Mesenteric fat pad (tissue), 1 donor: ENCODE measurements at places on chromosomes 13 and 19.

GRCh38 chr19:38711726-38712153, 32.5 kb downstream of the CAPN12 start:
- DNase-seq: no peak

GRCh38 chr13:66347486-66348117, 882.5 kb downstream of the PCDH9 start:
- no peak for DNase-seq

DNA sequence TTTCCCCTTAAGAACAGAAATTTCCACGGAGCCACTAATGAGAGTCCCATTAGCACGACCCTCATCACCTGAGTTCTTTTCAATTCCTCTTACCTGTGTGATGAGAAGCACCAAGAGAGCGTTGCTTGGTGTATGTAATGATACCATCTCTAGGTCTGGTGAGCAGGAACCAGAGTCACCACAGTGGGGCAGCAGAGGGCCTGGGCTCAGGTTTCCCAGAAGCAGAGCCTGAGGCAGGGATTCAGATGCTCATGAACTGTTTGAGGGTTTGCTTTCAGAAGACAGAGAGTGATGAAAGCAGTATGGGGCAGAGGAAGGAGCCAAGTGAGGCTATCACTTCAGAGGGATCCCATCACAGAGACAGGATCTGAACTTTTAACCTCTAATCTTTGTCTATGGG, 3.1 kb upstream of the PTPRH start:
- DNase-seq: no peak

- DNase-seq: no peak
Observed at GRCh38 chr13:96109125-96109524, 19.2 kb downstream of the HS6ST3 start.

DNA sequence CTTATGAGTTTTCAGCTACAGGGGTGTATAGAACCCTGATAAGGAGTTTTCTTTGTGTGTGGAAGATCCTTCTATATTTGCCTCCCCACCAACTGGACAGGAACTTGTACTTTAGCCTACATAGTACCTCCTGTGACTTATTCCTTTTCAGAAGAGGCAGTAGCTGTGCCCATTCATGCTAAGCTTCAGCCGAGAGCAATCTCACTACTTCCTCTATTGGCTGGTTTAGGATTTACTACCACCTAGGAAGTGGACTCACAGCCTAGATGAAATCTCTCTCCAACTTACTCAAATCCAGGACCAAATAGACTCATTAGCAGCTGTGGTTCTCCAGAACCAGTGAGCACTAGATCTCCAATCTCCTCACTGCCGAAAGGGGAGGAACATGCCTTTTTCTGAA, 2.3 kb upstream of the REX1BD start:
- DNase-seq: no peak

GRCh38 chr13:110546926-110547325, 14.6 kb downstream of the RAB20 start:
- no peak for DNase-seq

GRCh38 chr19:40597329-40597838, 3.8 kb upstream of the LTBP4 start:
- DNase-seq: no peak

DNA sequence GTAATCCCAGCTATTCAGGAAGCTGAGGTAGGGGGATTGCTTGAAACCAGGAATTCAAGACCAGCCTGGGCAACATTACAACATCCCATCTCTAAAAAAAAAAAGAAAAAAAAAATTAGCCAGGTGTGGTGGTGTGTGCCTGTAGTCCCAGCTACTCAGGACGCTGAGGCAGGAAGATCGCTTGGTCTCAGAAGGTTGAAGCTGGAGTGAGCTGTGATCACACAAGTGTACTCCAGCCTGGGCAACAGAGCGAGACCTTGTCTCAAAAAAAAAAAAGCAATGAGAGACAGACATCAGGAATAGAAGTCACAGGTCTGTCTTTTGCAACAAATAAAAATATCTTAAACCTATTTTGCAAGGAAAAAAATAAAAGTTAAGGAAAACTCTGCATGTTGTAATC, 23.3 kb downstream of the TMEM38A start:
- no peak for DNase-seq

DNA sequence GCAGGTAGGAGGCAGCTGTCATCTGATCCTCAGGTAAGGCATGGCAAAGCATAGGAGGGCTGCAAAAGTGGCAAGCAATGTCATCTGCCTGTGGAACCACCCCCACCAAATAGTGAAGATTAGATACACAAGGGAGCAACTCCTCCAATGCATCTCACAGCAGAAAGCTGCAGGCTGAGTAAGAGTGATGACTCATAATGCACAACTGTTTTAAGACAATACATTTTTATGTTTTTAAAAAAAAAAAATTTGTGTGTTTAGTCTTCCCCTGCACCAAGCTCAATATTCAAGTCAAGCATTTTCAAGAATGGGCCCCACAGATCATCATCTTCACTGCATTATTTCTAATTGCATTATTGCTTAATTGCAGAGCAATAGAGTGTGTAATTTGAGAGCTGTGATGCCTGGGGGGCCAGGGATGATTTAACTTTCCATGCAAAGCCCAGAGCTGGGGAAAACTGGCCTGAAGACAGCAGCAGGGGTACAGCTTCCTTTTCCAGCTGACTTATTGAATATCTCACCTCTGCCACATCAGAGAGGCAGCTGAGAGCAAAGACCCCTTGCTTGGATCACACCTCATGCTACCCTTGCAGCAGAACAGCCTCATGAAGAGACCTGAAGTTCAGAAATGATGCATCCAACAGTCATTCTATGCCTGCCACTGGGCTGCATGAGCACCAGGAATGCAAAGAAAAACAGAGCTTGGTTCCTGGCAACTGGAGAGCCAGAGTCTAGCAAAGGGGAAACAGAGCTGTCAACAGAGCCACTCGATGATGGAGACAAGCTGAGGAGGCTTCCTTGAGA, 22.7 kb upstream of the POP4 start:
- peak; percentile 30 for DNase-seq

DNA sequence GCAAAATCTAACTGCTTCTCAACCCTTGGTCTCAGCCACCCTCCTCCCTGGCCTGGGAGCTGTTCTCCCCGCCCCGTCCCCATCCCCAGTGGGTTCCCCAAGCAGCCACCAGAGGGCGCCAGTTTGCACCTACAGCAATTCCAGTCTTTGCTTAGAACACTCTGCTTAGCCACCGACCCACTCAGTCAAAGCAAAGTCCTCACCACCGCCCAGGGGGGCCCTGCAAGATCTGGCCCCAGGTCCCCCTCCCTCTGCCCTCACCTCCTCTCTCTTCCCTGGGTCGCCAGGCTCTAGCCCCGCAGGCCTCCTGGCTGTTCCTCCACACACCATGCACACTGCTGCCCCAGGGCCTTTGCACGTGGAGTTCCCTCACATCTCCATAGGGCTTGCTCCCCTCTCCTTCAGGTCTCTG, 12.4 kb downstream of the TMEM143 start:
- DNase-seq: no peak

DNA sequence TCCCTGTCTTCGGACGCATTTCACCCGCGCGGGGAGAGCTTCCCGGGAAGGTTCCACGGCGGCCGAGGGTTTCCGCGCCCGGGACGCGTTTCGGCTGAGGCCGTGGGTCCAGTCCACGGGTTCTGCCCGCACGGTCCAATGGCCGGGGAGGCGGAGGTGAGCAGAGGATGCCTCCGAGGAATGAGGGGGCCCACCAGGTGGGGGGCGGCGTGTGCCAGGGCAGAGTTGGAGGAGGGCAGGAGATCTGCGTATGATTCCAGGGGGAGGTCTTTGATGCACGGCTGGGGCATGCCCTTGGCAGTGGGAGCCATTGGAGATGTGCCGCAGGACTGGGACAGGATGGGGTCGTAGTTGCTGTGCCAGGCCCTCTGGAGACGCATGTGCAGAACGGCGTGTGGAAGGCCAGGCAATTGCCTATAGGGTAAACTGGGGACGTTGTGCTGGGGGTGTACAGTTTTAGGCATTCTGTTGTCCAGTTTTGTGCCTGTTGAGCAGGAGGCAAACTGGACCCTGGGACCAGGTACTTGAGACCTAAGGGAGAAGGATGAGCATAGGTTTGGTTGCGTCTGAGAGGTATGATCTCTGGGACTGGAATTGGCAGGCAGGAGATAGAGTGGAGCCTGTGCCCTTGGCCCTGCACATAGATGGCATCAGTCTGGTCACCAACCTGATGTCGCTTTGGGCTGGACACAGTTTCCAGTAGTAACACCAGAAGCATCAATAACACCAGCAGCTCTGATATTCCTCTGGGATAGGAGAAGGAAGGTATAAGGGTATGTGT, 751 bp downstream of the ZNF584 start:
- DNase-seq: no peak

- DNase-seq: no peak
Observed at GRCh38 chr19:44718441-44719261, 19.7 kb downstream of the CEACAM16 start.

DNA sequence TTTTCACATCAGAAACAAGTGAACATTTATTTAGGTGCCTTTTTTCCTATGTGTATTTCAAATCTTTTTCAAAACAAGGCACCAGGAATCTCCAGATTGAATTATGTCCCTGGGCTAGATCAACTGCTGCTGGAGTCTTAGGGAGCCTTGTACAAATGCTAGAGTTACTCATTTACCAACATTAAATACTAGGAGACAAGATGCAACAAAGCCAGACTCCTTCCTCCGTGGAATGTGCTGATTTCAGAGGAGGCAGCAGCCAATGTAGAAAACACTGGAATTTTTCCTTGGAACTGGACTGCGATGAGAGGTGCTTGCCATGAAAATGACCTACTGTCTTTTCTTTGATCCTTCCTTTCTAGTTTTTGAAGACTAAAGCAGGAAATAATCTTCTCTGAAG, 1514.7 kb upstream of the MIR17HG start:
- no peak for DNase-seq

GRCh38 chr13:27117158-27117557, 54.5 kb downstream of the USP12 start:
- no peak for DNase-seq

DNA sequence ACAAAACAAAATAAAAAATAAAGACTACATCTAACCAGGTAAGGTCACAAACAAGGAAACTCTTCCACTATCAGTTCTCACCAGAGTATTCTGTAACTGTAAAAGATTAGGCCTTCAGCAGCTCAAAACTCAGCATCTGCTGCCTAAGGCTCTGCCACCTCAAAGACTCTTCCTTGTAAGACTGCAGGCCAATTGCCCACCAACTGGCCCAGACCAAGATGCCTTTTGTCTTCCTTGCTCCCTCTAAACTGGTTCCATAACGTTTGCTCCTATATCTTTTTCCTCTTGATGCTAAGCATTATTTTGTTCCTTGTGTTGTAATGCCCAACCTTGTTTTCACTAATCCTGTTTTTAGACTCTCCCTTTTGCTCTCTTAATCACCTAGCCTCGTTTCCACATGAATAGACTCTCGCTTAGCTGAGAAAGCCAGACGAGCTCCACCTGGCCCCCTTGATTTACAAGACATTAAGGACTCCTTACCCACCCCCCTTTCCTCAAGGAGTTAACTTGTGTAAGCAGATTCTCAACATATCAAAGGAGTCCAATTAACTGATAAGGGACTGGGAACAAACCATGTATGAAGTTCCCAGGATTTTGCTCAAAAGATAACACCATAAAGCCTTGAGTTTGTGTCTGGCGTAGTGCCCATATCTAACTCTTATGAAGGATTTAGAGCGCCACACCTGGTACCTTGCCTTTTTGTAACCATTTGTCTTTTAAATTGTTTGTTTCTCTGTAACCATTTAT, 1.5 kb downstream of the ZNF814 start:
- DNase-seq: no peak

GRCh38 chr19:3392480-3392879, 26.1 kb downstream of the NFIC start:
- no peak for DNase-seq

DNA sequence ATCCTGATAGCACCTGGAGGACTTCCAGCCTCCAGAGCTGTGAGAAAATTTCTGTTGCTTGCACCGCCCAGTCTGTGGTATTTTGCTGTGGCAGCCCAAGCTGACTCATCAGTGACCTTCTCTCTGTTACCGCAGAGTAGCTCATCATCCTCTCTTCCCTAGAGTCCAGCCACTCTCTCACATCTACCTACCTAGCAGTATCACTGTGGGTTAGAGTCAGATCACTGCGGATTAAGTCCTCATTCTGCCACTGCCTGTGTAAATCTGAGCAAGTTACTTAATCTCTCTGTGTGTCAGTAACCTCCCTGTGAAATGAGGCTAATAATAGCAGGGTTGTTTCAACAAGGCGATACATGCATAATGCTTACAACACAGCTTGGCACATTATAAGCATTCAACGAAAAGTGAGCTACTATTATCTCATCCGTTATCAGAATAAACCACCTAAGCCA, 40.3 kb upstream of the USPL1 start:
- DNase-seq: no peak

- no peak for DNase-seq
Observed at GRCh38 chr13:39498471-39499114, 104.4 kb downstream of the LHFPL6 start.

DNA sequence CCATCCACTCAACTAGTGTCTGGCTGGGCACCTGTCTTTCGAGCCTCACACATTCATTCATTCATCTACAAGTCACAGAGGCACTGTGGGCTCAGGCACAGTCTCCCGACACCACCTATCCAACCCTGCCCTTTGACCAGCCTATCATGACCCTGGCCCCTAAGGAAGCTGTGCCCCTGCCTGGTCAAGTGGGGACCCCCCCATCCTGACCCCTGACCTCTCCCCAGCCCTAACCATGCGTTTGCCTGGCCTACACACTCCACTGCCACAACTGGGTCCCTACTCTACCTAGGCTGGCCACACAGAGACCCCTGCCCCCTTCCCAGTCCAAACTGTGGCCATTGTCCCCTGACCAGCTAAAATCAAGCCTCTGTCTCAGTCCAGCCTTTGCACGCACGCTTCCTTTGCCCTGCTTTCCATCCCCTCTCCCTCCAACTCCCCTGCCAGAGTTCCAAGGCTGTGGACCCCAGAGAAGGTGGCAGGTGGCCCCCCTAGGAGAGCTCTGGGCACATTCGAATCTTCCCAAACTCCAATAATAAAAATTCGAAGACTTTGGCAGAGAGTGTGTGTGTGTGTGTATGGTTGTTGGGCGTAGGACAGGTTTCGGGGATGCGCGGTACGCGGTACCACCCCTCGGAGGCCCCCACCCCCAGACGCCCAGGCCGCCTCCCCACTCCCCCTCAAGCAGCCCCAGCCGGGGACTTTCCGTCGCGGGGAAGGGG, 404 bp upstream of the IL27RA start:
- no peak for DNase-seq

GRCh38 chr19:3547301-3547731, 8.3 kb downstream of the TEKTIP1 start:
- DNase-seq: no peak
